ENCODE measurements at places on chromosomes 6 and 20.
A peak's percentile ranks its signal among the peaks of the same experiment; 100 is the strongest.

- no peak for DNase-seq
Measured at GRCh38 chr6:75308250-75308988, 23.8 kb upstream of the TMEM30A start.

DNA sequence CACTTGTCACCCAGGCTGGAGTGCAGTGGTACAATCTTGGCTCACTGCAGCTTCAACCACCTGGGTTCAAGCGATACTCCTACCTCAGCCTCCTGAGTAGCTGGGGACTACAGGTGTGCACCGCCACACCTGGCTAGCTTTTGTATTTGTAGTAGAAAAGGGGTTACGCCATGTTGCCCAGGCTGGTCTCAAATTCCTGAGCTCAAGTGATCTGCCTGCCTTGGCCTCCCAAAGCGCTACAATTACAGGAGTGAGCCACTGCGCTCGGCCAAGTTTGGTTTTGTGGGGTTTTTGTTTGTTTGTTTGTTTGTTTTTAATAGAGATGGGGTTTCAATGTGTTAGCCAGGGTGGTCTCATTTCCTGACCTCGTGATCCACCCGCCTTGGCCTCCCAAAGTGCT is 12.3 kb downstream of the LOC128125822 start:
- no peak for DNase-seq

- no peak for DNase-seq
Measured at GRCh38 chr20:52722926-52723688, 249.1 kb upstream of the TSHZ2 start.

- DNase-seq, result no peak
Measured at GRCh38 chr6:82785206-82785605, 280.4 kb downstream of the UBE3D start.

- DNase-seq, result no peak
Measured at GRCh38 chr6:138004430-138005287, 102.6 kb downstream of the PERP start.

GRCh38 chr6:28794175-28795002 is 129.4 kb downstream of the TRIM27 start:
- DNase-seq, result no peak

GRCh38 chr6:30446259-30446658 is 43.0 kb upstream of the HLA-E start:
- DNase-seq, result no peak

DNA sequence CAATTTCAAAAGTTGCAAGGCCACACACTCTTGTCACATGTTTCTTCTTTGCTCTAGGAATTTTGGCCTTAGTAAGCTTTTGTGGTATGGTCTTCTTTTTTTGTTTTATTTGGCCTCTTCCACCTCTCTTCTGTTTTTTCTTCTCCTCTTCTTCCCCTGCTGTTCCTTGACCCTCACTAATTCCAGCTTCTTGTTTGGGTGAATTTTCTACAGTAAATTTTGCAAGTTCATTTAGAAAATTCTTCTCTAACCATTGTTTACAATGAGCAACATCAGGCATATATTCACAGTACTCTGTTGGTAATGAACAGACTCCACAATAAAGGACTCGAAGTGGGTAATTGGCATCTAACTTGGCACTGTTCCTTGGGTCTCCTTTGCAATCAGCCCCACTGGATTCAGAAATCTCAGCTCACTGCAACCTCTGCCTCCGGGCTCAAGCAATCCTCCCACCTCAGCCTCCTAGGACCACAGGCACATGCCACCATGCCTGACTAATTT is 5.0 kb downstream of the ASIP start:
- no peak for DNase-seq

DNA sequence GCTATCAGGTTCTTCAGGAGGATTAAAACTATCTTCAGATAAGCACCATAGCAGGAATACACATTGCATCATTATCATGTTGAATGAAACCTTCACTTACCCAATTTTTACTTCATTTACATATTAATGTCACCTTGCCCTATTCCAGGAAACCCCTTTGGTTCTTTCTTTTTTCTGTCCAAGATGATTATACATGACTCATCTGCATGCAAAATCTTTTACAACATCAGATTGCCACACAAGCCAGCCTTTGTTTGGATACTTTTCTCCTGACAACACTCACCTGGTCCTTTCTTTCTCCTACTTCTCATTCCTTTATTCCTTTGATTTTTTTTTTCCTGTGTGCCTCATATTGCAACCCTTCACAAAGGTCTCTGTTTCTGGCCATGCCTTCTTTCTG is 200.5 kb upstream of the POU3F2 start:
- DNase-seq, result no peak

- DNase-seq, result no peak
Measured at GRCh38 chr6:42448927-42449659, 2.6 kb downstream of the TRERF1 start.

- DNase-seq, result no peak
Measured at GRCh38 chr6:95142661-95143335, 434.5 kb upstream of the MANEA start.

DNA sequence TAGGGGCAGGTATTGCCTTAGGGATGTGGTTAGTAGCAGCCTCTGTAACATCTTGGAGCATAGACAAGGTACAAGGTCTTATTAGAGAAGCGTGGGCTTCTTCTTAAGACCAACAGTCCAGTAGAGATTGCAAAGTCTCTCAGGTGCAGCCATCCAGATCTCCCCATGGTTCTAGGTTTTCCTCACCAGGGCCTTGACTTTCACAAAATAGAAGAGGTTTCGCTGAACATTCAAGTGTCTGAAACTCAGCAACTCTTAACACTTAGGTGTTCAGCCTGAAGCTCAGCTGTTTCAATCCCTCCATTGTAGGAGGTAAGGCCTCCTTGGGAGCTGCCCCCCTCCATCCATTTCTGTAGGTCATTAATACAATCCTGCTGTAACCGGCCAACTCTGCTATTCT is 44.4 kb downstream of the GOPC start:
- no peak for DNase-seq

- peak; percentile 21 for DNase-seq
Measured at GRCh38 chr6:127971945-127972391, 71.1 kb upstream of the THEMIS start.

DNA sequence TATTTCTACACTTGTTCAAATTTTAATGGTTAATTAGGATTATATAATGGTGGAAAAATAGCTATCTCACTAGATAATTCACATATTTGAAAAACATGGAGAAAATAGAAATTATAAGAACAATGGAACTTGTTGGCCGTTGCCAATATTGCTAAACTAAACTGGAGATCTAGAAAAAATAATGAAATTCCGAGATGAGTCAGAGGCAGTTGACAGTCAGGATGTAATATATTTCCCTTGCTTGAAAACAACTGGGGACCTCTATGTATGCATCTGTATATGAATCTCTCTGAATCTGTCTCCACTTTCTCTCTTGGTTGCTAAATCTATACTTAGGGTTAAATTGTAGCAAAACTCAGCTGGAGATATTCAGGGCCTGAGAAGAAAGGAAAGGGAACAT is 1108.2 kb upstream of the GJE1 start:
- DNase-seq, result no peak
